Thoracic aorta (tissue), 2 donors: ENCODE measurements at places on chromosomes 4 and X. TPM values are rescaled to one million over a fixed set of nuclear protein-coding genes. Genes with fewer than 3 reads are reported as not detected.

GRCh38 chr4:77893451-77893850 lies 30.8 kb downstream of the MRPL1 start:
- H3K4me3 ChIP-seq, result no peak overlapping the region
- H3K36me3 ChIP-seq, result peaks cover 6% of the 10 kb centered on the region
- H3K4me1 ChIP-seq, result no peaks in the 10 kb centered on the region
- no peak overlapping the region for H3K27ac ChIP-seq

- H3K4me3 ChIP-seq, result no peak overlapping the region
- H3K36me3 ChIP-seq, result peaks cover 5% of the 10 kb centered on the region
- no peak for DNase-seq
- H3K4me1 ChIP-seq, result no peaks in the 10 kb centered on the region
- no peak overlapping the region for H3K27ac ChIP-seq
Observed at GRCh38 chr4:39770005-39770404, 72.1 kb downstream of the UBE2K start.

The GPR119 gene
- total RNA-seq, result not detected

DNA sequence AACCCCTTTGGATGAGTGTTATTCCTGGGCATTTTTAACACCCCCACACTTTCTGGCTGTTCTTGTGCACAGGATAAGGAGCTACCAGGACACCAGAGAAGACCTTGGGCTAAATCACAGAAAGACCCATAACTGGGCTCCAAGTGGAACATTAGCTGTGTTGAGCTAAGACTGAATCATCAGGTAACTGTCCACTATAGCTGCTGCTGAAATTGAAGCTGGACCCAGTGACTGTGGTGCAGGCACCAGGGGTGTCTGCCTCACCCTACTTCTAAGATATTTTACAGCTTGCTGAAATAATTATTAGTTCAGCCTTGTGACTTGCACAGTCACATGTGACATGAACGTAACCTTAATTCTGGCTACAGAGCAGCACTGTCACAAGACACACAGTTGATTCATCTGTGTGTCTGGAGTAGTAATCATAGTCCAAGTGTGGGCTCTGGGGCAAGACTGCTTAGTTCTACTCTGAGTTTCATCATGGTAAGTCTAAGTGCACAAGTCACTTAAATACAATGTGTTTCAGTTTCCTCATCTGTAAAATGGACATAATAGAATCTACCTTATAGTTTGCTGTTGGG lies 127.4 kb downstream of the SLC39A8 start:
- no peaks in the 10 kb centered on the region for H3K4me1 ChIP-seq
- H3K27me3 ChIP-seq, result no peaks in the 10 kb centered on the region
- no peaks in the 10 kb centered on the region for H3K36me3 ChIP-seq
- H3K4me3 ChIP-seq, result no peak overlapping the region
- no peak overlapping the region for H3K27ac ChIP-seq

DNA sequence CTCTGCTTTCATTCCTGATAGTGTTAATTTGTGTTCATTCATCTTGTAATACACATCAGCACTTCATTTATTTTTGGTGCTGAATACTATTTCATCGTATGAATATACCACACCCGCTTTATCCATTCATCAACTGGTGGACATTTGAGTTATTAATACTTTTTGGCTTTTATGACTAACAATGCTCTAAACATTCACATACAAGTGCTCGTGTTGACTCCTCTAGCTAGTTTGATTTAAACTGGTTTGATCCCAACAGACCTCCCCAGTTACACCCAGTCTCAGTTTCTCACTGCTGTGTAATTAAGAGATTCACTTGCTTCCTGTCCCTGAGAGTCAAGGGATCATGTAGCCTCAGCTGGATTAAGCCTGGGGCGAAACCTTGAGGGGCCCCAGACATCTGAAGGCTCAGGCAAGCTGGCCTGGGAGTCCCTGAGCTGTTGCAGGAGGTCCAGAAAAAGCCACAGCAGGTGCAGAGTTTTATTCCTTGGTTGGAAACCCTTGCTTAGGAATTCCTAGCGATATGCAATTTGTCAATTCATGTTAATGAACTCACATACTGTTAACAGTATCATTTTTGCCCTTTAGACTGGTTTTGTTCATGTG lies 52.8 kb upstream of the CLDN24 start:
- H3K36me3 ChIP-seq, result no peaks in the 10 kb centered on the region
- H3K27me3 ChIP-seq, result no peaks in the 10 kb centered on the region
- no peak overlapping the region for H3K4me3 ChIP-seq
- H3K4me1 ChIP-seq, result no peaks in the 10 kb centered on the region

GRCh38 chrX:2831471-2832228 lies 2.9 kb downstream of the GYG2 start:
- no peaks in the 10 kb centered on the region for H3K4me1 ChIP-seq
- no peaks in the 10 kb centered on the region for H3K36me3 ChIP-seq
- DNase-seq, result no peak
- no peak overlapping the region for H3K4me3 ChIP-seq

DNA sequence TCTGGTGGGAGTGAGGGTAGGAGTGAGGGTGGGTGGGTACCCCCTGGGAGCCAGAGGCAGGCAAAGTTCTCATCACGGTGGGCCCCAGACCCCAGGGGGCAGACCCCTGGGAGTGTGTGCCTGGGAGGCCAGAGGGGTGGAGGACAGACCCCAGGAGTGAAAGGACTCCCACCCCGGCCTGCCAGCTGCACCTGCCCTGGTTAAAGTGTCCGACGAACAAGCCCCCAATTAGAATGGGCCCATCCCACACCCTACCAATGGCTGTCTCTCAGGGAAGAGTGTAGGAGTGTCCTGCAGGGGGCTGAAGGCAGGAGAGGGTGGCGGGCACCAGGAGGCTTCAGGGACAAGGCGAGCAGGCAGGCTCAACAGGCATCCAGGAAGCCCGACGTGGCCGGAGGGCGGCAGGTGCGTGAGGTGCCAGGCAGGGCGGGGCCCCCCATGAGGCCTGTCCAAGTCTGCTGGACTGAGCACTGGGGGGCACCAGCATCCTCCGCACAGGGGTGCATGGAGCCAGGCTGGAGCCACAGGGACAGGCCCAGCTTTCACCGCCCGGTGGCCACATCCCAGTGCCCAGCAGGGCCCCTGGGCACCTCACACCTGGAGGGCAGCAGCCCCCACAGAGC lies 8.7 kb downstream of the PDE6B start:
- no peak overlapping the region for H3K27ac ChIP-seq
- DNase-seq, result no peak
- H3K27me3 ChIP-seq, result no peaks in the 10 kb centered on the region
- H3K36me3 ChIP-seq, result no peaks in the 10 kb centered on the region
- no peak overlapping the region for H3K4me3 ChIP-seq

The HPF1 gene
- total RNA-seq, result 50.7 TPM

- no peak overlapping the region for H3K27ac ChIP-seq
- no peak for DNase-seq
- no peak overlapping the region for H3K4me3 ChIP-seq
- no peaks in the 10 kb centered on the region for H3K4me1 ChIP-seq
- H3K36me3 ChIP-seq, result no peaks in the 10 kb centered on the region
Observed at GRCh38 chr4:36111172-36111571, 133.1 kb downstream of the ARAP2 start.
